ENCODE measurements at places on chromosomes 11 and 22.
A peak's percentile ranks its signal among the peaks of the same experiment; 100 is the strongest.

GRCh38 chr11:86537541-86538222 lies 134.7 kb downstream of the ME3 start:
- DNase-seq, result no peak

DNA sequence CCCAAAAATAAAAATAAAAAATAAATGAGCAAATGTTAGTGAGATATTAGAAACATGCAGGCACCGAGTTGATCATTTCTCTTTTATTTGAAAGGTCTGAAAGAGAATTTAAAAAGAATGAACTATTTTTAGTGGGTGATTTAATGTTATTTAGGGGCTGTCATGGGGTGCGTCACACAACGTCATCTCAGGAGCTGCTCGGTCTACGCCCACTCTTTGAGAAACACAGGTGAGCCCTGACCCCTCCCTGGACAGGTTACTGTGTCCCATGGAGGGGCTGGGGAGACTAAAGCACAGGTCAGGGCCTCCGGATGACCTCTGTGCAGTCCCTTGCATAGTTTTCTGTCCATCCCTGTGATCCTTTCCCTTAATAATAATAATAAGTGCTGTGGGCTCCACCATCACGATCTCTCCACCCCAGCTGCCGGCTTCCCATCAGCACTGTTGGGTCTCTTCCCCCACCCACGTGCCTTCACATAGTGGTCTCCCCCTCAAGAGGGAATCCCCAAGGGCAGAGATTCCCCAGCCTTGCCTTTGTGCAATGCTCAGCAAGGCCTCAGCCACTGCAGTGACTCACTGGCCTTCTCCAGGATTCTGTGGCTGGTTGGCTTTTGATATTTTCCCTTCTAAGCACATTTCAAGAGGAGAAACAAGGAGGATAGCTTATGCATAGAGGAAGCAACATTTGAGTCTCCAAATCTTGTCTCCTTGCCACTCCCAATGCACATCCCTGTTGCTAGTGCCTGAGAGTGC lies 159.9 kb downstream of the TTC17 start:
- DNase-seq, result no peak

GRCh38 chr11:11701070-11701469 lies 79.3 kb upstream of the GALNT18 start:
- DNase-seq, result no peak

DNA sequence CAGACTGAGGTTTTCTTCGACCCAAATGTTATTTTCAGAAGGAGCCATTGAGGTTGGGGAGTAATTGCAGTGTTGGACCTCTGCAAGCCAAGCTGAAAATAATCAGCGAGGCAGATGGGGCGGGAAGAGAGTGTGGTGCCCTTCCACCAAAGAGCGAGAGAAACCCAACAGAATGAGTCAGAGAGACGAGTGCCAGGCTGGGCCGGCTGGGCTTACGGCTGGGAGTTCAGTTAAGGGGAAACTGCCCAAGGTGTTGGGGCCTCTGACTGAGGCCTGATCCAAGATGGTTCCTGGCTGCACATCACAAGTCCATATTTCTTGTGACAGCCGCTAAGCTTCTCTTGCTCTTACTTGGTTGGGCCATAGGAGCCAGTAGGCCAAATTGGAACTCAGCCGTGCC lies 30.4 kb upstream of the CREB3L1 start:
- DNase-seq, result no peak

- DNase-seq, result no peak
Measured at GRCh38 chr11:76228875-76229149, 22.5 kb upstream of the WNT11 start.

DNA sequence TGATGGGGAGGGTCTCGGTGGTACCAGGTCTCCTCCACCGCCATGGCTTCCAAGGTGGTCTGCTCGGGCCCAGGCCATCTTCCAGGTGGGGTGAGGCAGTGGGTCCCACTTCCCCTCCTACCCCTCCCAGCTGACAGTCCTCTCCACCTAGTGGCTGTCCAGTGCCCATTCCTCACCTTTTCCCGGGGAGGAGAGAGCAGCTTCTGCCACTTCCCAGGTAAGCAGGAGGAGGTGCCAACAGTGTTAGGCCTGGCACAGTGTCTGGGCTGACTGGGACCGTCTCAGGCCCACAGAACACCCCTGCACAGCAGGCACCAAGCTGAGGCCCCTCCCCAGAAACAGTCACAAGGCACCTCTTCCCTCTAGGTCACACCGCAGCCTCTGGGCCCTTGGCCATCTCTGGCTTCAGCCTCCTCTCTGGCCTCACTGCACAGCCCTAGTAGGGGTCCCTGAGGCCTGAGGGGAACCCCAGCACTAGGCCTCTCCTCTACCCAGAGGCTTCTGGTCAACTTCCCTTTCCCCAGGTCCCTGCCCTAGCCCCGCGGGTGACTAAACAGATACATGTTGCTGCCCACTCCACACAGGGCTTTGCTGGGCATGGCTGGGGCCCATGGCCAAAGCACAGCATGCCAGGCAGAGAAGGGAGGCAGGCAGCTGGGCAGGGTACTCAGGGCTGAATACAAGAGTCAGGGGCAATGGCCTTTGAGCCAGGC lies 2.3 kb upstream of the ANKRD13D start:
- no peak for DNase-seq

GRCh38 chr11:26011474-26011873 lies 320.5 kb upstream of the ANO3 start:
- no peak for DNase-seq

- no peak for DNase-seq
Measured at GRCh38 chr11:61472868-61473267, 35.7 kb upstream of the LRRC10B start.

DNA sequence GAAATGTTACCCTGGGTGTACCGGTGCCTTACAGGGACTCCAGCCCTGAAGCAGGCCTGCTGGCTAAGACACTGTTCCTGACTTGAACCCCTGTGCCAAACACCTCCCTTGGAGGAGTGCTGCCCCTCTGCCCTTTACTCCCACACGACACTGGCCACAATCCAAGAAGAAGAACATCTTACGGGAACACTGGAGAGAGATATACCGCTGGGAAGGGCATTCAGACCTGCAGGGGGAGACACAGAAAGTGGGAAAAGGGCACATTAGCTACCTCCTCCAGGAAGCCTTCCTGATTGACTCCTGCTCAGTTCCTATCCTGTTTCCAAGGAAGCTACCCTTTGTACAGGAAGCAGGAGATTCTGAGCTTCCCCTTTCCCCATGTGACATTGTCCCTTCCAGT lies 18.7 kb downstream of the TMPRSS13 start:
- DNase-seq, result no peak

DNA sequence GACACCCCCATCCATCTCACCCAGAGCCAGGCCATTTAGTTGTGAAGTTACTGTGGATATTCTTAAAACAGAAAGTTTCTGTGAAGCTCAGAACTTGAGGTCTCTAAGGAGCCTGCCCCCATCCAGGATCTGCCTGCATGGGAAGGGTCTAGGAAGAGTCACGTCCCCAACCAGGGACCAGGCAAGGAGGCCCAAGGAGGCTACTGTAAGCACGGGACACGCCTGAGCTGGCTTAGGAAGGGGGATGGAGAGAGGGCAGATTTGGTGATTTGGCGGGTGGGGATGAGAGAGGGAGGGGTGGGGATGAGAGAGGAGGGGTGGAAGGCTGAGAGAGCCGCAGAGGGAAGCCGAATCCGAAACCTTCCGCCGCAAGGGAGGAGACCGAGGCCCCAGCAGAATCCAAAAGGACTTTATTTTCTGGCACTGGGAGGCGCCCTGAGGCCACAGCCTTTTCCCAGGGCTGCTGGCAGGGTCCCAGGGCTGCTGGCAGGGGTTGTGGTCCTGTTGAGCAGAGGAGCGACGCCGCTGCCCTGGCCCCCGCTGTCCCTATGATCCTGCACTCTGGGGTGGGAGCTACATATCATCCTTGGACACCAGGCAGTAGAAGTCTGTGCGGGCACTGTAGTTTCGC lies 9.4 kb downstream of the SIGIRR start:
- DNase-seq, result no peak

- no peak for DNase-seq
Measured at GRCh38 chr11:105049481-105049880, 4.3 kb upstream of the CARD16 start.

- no peak for DNase-seq
Measured at GRCh38 chr11:105611572-105612441, 1.9 kb downstream of the GRIA4 start.

DNA sequence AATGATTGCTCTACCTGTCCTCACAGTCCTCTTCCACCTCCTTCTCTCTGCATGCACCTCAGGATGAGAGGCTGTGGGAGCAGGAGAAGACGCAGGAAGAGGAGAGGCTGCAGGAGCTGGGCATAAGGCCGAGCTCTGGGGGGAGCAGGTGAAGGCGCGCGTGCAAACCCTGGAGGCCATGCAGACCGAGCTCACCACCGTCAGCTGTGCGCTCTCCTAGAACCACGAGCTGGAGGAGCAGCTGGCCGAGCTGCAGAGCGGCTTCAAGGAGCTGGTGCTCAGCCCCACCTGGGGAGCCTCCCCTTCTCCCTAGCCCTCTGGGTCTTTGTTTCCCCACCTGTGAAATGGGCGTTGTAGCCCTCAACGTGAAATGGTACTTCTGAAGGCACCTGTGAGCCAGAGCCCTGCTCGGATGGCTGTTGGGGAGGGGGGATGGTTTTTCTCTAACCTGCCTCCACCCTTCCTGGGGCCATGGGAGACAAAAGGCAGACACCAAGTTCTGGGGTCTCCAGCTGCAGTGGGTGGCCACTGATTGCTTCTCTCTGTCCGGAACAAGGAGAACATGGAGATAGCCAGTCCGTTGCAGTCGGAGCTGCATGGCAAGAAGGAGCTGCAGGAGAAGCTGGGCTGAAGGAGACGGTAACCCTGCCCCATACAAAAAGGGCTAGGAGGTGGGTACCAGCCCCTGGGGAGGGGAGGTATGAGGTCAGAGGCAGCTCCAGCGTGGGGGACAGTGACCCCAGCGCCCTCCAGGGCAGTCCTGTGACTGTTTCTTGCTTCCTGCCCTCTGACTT lies 65.2 kb upstream of the A4GALT start:
- no peak for DNase-seq

- DNase-seq, result no peak
Measured at GRCh38 chr11:126352934-126353801, 2.3 kb upstream of the ST3GAL4 start.

DNA sequence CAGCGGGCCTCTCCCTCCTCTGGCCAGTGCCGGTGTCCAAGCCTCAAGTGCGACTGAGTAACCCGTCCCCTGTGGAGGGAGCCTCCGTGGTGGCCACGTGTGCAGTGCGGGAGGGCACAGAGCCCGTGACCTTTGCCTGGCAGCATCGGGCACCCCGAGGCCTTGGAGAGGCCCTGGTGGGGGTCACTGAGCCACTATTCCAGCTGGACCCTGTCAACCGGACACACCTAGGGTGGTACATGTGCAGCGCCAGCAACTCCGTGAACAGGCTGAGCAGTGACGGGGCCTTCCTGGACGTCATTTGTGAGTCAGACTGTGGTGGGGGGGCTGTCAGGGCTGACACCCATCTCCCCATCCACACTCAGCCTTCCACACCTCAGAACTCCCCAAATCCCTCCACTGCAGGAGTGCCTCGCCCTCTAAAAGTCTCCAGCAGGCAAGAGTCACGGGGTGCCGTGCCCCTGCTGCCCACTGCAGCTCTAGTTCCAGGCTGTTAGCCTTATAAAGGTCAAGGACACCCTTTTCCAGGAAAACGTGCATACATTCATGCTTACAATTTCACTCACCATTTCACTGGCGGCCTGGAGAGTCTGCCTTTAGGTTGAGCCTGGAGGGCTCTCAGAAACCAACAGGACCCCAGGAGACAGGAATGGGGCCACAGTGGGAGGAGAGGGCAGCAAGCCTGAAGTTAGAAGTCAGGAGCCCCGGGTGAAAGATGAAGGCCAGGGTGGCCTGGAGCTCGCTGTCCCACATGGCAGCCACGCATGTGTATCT lies 2.6 kb downstream of the VSIG10L2 start:
- no peak for DNase-seq

GRCh38 chr11:19923626-19924025 lies 211.0 kb downstream of the NAV2 start:
- no peak for DNase-seq

DNA sequence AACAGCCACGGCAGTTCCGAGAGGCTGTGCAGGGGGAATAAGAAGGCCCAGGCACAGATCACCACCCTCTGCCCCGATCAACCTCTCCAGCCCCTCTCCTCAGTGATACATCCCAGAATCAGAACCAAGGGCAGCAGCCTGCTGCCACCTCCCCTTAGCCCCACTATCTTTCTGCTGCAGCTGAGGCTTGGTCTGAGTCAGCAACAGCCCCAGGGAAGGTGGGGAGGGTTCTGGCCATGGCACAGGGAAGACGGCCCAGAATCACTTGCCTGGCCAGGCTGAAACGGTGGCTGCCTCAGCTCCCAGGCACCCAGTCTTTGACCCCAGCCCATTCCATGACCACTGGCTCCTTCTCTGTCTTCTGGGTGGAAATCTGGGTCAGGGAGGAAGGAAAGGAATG lies 2.3 kb downstream of the CHID1 start:
- no peak for DNase-seq

DNA sequence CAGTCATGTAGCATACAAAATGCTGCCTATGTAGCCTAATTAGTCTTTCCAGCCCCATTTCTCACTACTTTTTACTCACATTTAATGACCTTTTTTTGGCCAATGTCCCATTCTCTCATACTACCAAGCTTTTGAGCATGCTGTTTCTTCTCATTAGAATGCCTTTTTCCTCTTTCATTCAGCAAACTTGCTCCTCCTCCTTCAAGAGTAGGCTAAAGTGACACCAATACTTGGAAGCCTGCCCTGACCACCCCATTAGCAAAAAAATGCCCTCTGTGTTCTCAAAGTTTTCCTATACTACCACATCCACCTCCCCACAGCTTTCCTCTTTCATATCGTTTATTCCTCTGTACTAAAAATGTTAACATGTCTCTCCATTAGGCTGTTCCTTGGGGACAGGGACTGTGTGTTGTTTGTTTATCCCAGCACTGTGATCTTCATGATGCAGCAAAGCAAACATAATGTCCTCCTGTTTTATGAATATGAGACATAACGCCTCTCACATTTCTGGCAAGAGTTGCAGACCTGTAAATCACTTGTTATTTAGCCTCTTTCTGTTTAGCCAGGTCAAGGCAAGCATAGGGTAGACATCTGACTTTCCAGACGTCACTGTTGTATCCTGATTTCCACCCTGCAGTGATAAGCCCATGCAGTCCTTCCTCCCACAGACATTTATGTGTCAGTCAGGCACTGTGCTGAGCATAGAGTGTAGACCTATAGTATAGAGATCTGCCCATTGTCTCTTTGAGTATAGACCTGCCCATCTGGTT lies 62.0 kb upstream of the UCP3 start:
- DNase-seq, result peak; percentile 77

DNA sequence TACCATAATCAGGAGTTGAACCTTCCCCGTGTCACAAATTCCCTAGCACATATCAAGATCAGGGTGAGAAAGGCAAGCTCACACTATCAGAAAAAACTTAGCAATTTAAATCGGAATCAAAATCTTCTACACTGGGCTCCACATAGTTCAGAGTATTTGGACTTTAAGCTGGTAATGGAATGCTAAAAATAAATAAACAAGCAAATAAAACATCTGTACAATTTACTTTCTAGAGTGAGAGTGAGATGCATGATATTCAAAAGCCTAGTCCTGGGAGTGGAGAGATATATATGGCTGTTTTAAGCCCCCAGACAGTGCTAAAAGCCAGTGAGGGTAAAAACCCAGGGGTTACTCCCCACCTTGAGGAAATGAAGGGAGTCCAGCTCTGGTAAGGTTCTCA lies 380.6 kb downstream of the SOX6 start:
- DNase-seq, result no peak

All from NCI-H1105 treated with DMSO at 0.1 percent for 48 hours (cell line).